ENCODE measurements at places on chromosomes 16 and 17.

- DNase-seq: no peak
These were observed 52.4 kb upstream of the NLK start for GRCh38 chr17:27990100-27990499.

DNA sequence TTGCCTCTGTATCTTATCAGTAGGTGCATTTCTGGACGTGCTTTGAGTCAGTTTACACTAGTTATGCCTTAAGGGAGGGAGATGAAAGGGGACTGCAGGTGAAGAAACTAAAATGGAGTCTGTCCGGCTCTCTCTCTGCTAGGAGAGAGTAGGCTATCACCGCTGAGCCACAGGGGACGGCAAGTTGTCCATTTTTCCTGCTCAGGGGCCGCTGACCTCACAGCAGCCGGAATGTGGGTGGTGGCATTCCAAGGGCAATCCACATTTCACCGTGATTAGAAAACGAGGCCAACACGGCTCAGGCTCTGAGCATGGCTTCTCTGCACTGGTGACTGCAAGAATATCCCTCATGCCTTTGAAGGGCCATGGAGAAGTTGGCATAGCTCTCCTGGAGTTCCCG is 19.0 kb upstream of the KLHDC4 start:
- no peak for DNase-seq

- no peak for DNase-seq
These were observed 19.7 kb downstream of the TEX2 start for GRCh38 chr17:64243340-64243739.

DNA sequence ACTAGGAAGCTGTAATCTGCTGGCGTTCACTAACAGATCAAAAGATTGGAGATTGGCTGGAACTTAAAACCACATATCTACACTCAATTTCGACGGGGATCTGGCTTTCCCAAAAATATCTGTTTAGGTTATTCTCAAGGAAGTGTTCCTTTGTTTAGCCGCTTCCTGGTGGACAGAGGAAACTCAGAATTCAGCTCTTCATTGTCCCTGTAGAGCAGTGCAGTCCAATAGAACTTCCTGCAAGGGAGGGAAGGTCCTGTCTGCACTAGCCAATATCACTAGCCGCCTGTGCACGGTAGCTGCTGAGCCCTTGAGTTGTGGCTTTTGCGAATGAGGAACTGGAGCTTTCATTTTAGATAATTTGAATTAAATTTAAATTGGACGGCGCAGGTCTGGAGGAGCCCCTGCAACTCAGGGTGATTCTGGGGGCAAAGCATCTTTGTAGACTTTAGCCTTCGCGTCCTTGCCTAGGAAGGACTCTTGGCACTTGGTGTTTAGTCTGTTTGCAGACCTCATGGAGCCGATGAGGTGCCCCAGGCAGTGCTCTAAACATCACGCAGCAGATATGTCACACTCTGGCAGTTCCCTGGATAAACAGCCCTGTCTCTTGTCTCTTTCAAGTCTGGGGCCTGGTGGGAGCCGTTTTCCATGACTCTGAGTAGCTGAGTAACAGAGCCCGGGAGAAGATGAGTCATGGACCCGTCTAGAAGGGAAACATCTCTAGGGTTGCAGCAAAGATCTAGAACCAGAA is 122.2 kb downstream of the CCDC182 start:
- DNase-seq: peak; percentile 91

GRCh38 chr17:76834870-76835269 is 33.3 kb upstream of the MGAT5B start:
- DNase-seq: no peak

DNA sequence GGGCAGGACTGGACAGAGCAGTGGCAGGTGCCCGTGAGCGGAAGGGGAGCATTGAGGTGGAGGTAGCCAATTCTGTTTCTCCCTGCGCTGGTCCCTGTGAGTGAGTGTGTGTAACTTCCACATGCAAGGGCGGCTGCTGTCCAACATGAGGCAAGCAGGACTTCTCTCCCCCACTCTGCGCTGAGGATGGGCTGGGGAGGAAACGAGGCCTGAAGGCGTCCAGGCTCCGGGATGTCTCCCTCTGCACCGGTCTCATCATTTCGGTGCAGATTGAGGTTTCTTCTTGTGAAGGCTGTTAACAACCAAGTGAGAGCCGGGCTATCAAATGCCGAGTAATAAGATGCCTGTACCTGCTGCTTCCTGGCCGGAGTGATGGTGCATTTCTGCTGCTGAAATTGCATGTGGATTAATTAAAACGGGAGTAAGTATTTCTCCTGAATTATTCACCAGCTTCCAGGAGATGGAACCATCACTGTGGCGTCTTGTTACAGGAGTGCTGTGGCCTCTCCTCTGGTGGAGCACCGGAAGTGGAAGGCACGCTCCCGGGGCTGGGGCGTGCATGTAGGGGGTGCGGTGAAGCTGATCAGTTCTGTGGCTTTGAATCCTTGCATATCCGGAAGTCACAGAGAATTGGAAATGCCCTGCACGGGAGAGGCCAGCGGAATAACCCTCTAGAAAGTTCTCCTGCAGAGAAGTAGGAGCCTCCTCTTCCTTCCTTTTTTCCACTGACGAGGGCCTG is 41.7 kb upstream of the MGAT5B start:
- no peak for DNase-seq

- DNase-seq: no peak
These were observed 207.3 kb downstream of the KIF2B start for GRCh38 chr17:54029986-54030385.

DNA sequence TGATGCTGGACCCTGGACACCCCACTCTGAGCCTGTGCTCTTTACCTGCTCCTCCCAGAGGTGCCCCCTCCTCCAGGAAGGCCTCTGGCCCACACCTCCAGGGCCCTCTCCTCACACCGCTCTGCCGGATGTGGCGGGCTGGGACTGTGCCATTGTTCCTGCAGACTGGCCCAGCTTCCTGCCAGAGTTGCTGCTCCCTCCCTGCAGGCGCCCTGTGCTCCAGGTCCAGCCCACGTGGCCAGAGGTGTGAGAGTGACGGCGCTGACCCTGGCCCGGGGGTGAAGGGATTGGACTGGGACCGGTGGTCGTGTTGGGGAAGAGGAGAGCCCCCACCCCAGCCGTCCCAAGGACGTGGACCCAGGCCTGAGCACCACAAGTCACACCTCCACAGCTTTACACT is 5.7 kb downstream of the E4F1 start:
- no peak for DNase-seq

DNA sequence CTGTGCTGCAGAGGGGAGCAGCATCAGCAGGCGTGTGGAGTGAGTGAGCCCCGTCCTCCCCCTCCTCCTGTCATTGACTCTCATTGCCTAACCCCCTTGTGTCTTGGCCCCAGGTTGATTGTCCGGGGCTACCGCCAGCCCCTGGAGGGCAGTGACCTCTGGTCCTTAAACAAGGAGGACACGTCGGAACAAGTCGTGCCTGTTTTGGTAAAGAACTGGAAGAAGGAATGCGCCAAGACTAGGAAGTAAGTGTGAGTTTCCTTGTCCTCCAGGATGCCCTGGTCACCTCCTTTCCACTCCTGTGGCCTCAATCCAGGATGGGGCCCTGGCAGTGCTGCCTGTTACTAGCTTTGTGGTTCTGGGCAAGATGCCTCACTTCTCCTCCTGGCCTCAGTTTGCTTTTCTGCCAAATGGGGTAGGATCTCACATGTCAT is 87.0 kb downstream of the ABCC1 start:
- DNase-seq: no peak

DNA sequence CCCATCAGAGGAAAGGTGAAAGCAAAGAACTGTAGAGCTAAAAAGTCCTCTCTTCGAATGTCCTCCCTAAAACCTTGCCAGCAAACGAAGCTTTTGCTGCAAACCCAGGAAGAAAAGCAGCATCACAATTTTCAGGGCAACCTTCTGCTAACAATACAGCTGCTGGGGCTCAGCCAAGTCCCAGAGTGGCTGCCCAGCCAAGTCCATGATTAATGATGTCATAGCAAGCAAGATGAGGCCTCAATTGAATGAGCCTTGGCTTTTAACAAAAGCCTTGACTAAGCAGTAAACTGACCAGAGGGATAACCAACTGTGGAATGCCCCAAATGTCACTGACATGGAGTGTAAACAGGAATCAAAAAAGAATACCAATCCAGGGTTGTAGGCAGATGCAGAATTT is 342.7 kb downstream of the PMP22 start:
- no peak for DNase-seq

- peak; percentile 90 for DNase-seq
These were observed at the start of gene TUBB3 for GRCh38 chr16:89922884-89923639. Gene TUBB3, plus strand, starts transcription at chr16:89923342. Its CDS starts 60 bp downstream, at chr16:89923402.

GRCh38 chr16:89034971-89035668 is 58.1 kb upstream of the CBFA2T3 start:
- DNase-seq: no peak

GRCh38 chr16:20906341-20907255 is 6.0 kb downstream of the LYRM1 start:
- DNase-seq: no peak

DNA sequence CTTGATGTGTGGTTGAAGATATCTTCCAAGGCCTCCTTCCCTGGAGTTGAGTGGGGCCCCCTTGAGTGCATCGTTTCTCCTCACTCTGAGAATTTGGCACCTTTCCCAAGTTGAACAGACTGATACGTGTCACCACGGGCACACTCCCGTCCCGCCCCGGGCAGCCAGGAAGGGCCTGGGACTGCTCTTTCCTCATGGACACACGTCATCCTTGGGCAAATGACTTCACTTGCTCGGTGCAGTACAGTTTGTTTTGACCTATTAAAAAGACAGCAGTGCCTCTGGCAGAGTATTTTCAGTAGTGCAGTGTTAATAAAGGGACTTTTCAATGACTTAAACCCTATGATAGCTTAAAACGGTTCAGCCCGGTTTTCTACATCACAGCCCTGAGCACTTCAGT is 59.9 kb downstream of the SEC14L1 start:
- no peak for DNase-seq

GRCh38 chr17:45319239-45319703 is 2.5 kb upstream of the MAP3K14 start:
- DNase-seq: peak; percentile 75

DNA sequence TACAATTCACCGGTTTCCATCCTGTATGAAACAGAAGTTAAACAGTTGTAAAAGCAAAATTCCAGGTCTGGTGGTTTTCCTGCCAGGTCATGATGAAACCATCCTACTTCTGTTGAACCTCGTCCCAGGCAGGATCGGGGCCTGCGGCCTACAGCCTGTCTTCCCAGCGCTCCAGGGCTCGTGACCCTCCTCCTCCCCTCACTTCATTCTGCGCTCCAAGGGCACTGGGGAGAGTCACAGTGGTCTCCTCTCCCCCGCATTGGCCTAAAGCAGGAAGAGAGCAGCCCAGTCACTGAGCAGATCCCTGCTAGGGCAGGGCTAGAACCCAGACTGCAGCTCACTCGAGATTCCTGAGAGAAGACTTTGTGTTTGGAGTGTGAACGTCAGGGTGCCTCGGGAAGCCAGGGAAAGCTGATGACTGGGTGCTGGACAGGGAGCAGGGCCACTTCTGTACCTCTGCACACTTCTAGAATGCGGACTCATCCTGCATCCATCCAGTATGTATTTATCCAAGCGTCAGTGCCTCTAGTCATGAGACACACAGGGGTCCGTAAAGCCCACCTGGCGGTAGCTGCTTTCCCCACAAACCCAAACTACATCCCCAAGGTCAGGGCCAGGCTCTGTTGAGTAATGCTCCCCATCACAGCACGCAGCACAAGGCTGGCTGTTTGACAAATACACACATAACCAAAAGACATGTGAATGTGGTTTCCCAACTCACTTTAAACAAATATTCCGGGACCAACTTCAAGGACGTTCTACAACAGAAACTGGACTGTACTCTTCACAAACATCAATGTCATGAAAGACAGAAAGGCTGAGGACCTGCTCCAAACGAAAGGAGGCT is 1.7 kb upstream of the ITGAE start:
- DNase-seq: peak; percentile 60

- no peak for DNase-seq
These were observed 42.9 kb downstream of the PRKCA start for GRCh38 chr17:66345264-66345663.

- peak; percentile 77 for DNase-seq
These were observed 64.8 kb upstream of the ADAMTS18 start for GRCh38 chr16:77499373-77500285.
